ENCODE measurements at places on chromosomes 16 and 17. TPM values are rescaled to one million over a fixed set of nuclear protein-coding genes. Genes with fewer than 3 reads are reported as not detected.

The RPL19 gene
- polyA plus RNA-seq, result 2,599 TPM

The ASPHD1 gene
- not detected for polyA plus RNA-seq

The ST6GALNAC1 gene
- 3.1 TPM for polyA plus RNA-seq

The ABCA9 gene
- 11.2 TPM for polyA plus RNA-seq

The ATP2A1 gene
- 0.19 TPM for polyA plus RNA-seq

GRCh38 chr17:6914711-6915110, 81.1 kb upstream of the ALOX12 start:
- no peak for DNase-seq

DNA sequence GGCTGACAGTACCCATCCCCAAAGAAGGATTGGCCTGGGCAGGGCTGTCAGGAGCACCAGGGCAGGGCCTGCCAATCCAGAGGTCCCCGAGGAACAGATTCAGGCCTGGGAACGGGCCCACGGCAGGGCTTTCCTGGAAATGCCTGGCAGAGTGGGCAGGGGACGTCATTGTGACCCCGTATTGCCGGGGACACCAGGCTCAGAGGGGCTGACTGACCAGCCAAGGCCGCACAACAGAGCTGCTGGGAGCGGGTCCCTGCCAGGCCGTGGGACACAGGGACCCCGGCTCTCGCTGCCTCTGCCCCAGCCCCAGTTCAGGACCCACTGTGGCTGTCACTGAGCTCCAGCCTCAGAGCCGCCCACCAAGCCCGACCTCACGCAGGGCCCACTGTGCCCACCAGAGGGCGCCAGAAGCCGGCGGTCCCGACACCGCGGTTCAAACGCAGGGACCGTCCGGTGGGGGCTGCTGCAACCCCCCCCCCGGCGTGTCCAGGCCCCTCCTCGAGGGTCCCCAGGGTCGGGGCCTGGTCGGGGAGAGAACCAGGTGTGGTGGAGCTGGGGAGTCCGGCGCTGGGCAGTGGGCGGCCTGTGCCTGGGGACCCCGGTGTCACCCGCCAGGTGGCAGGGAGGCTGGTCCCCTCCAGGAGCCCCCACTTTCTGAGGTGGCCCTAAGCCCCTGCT, 15.2 kb upstream of the SSTR5 start:
- no peak for DNase-seq

DNA sequence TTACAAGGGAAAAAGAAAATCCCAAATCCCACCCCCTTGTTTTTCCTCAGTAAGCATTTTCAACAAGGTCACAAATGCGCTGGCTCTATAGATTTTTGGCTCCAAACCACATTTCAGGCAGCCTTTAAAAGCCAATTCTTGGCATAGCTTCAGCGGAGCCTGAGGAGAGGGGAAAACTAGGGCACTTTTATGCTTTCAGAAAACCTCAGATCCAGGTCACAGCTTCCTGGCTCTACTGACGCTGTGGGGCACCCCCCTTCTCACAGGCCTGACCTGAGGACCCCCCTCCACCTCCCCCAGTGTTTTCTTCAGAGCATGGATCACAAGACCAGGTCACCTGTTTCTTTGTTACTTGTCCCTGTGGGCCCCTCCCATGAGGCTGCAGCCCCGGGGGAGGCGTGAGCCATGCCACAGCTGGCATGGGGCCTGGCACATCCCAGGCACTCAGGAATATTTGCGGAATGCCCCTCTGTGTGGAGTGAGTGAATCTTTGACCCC, 30.1 kb upstream of the MTSS2 start:
- DNase-seq, result no peak

- no peak for DNase-seq
Measured at GRCh38 chr17:17794382-17794781, 42.4 kb downstream of the SREBF1 start.

GRCh38 chr17:72267601-72268000, 146.8 kb downstream of the SOX9 start:
- DNase-seq, result no peak

GRCh38 chr17:74240618-74241205, 27.3 kb downstream of the TTYH2 start:
- peak; percentile 72 for DNase-seq

GRCh38 chr17:2378905-2379304, 22.0 kb downstream of the MNT start:
- no peak for DNase-seq
